ENCODE measurements at places on chromosomes 3 and 15. TPM values are rescaled to one million over a fixed set of nuclear protein-coding genes. Genes with fewer than 3 reads are reported as not detected.

- peak; percentile 83 for DNase-seq
These were observed 15.0 kb downstream of the PTH1R start for GRCh38 chr3:46892285-46893145.

DNA sequence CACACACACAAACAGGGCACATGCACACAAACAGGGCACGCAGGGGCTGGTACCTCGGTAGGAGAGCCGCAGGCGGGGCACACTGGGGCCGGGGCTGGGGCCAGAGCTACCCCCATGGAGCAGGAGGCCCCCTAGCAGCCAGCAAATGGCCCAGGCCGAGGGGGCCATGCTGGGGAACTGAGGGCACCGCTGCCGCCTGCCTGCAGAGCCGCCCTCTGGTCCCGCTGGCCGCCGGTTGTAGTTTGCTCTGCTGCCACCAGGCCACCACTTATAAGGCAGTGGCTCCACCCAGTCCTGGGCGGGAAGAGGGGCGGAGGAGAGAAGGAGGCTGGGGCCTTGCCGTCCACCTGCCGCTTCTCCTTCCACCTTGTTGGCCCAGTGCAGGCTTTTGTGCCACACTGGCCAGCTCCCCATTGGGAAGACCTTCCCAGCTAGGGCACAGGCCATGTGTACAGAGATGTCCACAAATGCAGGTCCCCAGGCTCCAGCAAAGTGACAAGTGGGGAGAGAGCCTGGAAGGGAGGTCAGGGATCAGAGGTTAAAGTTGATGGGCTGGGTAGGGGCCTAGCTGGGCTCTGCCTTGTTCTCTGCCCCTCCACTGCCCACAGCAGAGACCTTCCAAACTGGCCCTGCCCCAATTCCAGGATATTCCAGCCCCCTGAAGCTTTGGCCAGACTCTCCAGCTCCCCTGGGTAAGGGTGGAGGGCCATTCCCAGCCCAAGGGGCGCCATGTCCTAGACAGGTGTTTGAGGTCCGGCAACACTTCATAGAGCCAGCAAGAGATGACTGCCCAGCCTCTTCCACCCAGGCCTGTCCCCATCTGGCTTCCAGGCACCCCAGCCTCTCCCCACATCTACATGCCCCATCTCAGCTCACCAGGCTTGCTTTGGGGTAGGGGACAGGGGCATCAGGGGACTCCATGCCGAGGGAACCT lies at the start of gene SEMA3G:
Gene SEMA3G, minus strand, starts transcription at position 244 of the 934 bp plus-strand sequence. Its CDS starts 76 bp downstream, at position 168.
- peak; percentile 89 for DNase-seq

GRCh38 chr15:61712129-61712759 lies 348.0 kb downstream of the VPS13C start:
- no peak for DNase-seq

GRCh38 chr3:39467394-39468107 lies at the start of gene MOBP:
Gene MOBP, plus strand, starts transcription at chr3:39467680. Its CDS starts 34,390 bp downstream, at chr3:39502070.
- DNase-seq = no peak

DNA sequence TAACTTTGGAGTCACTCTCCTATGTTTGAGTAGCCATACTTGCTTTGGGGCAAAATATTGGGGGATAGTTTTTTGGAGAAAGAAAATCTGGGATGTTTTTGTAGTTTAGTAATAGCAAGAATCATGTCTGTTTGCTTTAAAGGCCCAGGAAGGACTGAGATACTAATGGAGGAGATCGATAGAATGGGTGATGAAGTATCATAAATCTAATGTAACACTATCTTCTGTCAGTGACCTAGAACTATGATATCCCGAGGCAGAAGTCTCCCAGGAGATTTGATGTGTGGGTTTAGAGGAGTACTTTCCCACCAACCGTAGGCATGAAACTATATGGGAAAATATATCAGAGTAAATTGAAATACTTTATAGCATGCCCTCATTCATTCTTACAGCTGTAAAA lies 21.0 kb upstream of the NFKBIZ start:
- DNase-seq = no peak

DNA sequence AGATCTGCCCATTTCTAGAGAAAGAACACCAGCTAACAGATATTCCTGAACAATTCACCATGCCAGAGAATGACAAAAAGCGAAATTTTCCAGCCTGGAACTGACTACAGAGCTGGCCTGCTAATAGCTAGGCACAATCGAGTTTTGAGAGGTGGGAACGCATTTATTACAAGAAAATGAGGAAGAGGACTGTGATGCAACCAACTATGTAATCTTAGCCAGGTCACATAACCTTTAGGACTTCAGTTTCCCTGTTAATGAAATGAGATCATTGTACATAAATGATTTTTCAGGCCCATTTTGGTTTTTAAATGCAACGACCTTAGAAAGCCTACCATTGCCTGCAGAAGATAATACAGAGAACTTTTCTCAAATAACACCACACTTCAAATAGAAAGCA lies 72.1 kb upstream of the SETMAR start:
- no peak for DNase-seq

DNA sequence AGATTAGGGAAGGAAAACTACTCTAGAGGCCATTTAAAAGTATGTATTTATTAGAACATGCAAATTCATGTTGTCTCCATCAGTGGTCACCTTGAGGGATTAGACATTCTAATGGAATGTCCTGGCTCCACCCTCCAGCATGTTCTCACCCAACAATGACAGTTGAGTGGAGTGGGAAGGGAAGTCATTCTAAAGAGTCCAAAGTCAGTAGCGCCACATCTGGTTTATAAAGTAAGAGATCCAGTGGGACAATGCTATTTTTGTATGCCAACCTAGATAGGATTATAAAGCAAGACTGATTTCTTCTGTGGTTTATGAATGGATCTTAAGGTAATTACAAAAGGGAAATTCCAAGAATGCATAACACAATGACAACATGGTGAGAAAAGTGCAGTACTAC lies 33.3 kb downstream of the SLC24A1 start:
- DNase-seq = no peak

GRCh38 chr3:44442596-44443309 lies 34.7 kb downstream of the ZNF445 start:
- DNase-seq = no peak

- DNase-seq = no peak
These were observed 15.0 kb upstream of the ACAD9 start for GRCh38 chr3:128864351-128864811.

DNA sequence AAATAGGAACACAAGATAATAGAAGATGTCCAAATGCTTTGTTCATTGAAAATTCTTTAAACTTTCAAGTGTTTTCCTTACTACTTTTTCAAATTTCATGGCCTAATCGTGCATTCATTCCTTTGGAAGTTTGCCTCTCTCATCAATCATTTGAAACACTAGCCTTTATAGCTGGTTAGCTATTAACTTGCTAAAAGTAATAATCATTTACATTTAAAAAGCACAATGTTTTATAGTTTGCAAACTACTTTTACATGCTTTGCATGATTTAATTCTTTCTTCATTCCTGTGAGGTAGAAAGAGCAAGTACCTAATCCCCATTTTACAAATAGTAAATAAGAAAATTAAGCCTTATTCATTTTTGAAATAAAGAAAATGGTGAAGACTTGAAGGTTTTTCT lies 137.4 kb upstream of the SLC7A14 start:
- DNase-seq = no peak

GRCh38 chr15:80831192-80831591 lies 52.0 kb downstream of the CEMIP start:
- no peak for DNase-seq

DNA sequence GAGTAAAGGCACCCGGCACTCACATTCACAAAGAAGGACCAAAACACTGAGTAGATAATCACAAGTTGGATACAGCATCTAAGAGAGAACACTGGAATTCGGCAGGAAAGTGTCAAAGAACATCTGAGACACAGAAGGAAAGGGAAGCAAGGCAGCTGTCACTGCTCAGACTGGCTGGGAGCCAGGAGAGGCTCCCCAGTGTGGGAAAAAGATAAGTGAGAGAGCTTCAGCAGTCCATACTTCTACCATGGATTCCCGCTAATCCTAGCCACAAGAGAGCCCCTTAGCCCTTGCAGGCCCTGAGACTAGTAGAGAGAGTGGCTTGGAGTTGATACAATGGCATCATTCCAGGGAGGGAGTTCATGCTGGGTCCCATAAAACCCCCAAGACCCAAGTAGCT lies 36.7 kb upstream of the CP start:
- no peak for DNase-seq

DNA sequence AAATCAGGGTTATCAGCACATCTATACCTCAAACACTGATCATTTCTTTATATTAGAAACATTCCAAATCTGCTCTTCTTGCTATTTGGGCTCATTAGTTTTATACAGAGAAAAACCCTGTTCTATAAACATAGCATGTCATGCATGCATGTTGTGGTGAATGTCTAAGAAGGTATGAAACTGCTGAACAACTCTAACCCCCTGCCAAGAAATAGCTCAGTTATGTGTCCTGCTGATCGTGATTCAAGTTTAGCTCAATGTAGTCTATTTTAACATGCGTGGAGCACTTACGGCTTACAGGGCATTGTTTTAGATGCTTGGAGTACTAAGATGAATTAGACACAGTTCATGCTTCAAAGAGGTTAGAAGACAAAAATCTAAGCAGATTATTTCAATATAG lies 35.8 kb downstream of the MYH15 start:
- DNase-seq = no peak

DNA sequence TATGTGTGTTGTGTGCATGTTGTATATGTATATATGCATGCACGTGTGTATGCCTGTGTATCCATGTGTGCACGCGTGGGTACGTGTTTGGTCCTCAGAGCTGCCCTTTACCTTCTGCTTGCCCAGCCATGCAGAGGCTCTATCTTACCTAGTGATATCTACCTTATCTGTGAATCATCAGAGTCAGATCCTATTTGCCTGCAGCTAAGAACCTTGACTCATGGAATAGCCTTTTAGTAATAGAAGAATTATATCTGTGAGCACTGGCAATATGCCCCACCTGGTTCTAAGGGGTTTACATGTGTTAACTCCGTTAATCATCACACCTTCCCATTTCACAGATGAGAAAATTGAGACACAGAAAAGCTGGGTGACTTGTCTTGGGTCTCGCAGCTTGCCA lies 11.0 kb downstream of the PGPEP1L start:
- DNase-seq = no peak

GRCh38 chr3:52406791-52407510 lies 38.0 kb downstream of the SEMA3G start:
- DNase-seq = peak; percentile 47

- DNase-seq = no peak
These were observed 55.9 kb downstream of the PDIA5 start for GRCh38 chr3:123122525-123123315.

- DNase-seq = peak; percentile 99
These were observed 20.3 kb downstream of the PPCDC start for GRCh38 chr15:75043509-75044257.

GRCh38 chr3:80097674-80098073 lies 329.9 kb upstream of the ROBO1 start:
- DNase-seq = no peak

- DNase-seq = no peak
These were observed 90.8 kb downstream of the ANP32A start for GRCh38 chr15:68729789-68730411.

- DNase-seq = no peak
These were observed 70.3 kb downstream of the NUP210 start for GRCh38 chr3:13349823-13350222.

DNA sequence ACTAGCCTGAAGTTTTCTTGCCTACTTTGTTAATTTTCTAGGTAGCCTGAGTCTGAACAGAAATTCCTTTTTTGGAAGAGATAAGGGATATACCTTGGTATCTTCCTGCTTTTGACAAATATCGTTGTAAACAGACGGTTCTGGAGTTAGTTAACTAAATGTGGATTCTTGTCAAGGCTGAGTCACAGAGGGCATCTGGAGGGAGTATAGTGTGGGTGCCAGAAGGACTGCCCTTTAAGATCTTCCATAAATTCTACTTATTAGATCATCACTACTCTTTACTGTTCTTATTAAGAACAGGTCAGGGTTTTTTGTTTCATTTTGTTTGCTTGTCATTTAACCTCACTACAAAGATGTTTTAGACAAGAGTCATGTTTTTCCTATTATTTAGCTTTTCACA lies 125.3 kb upstream of the SKOR1 start:
- DNase-seq = no peak

DNA sequence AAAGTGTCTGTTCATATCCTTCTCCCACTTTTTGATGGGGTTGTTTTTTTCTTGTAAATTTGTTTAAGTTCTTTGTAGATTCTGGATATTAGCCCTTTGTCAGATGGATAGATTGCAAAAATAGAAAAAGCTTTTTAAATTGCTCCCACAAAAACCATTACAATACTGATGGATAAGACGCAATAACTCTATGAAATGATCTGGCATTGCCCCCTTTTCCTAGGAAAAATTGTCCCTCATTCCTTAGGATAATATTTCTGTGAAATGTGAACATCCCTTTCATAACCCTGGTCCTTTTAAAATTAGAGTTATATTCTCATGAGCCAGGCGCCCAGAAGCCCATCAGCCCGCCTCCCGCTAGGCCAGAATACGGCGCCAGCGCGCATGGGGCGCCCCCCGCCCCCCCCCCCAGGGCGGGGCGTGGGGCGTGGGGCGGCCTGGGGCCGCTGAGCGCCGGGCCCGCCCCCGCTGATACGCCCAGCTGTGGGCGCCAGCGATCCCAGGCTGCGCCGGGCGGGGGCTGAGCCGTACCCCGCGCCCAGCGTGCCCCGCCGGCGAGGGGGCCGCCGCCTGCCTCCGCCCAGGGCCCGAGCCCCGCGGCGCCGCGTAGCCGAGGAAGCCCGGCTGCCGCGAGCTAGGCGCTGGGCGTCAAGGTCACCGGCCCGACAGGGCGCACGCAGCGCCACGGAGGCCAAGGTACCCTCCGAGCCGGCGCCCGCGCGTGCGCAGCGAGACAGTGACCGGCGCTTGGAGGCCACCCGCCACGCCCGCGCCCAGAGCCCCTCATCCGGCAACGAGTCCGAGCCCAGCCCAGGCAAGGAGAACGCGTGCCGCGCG lies 11.1 kb upstream of the ROPN1B start:
- peak; percentile 57 for DNase-seq

- DNase-seq = no peak
These were observed 499.6 kb upstream of the KCNMB2 start for GRCh38 chr3:178036451-178037144.

FURIN gene
- total RNA-seq = 63.0 TPM

CD200R1L gene
- total RNA-seq = not detected

ITIH3 gene
- total RNA-seq = 0.51 TPM

OR5K2 gene
- total RNA-seq = not detected

SLC12A1 gene
- not detected for total RNA-seq

GOLGA8R gene
- 2.8 TPM for total RNA-seq

SCAMP5 gene
- total RNA-seq = 7.8 TPM

KLF15 gene
- total RNA-seq = 28.8 TPM

ACSBG1 gene
- 0.42 TPM for total RNA-seq

ABI3BP gene
- 49.7 TPM for total RNA-seq

CCR8 gene
- not detected for total RNA-seq

MORC1 gene
- total RNA-seq = not detected

HTD2 gene
- total RNA-seq = 10.1 TPM

TNNC1 gene
- 3,111 TPM for total RNA-seq

EPHA3 gene
- total RNA-seq = 6.5 TPM

LYZL4 gene
- total RNA-seq = not detected

IRAK2 gene
- 1.4 TPM for total RNA-seq

PTPN23 gene
- 17.7 TPM for total RNA-seq

PLIN1 gene
- 1.1 TPM for total RNA-seq
